ENCODE measurements at places on chromosomes 1 and 21.
A peak's percentile ranks its signal among the peaks of the same experiment; 100 is the strongest.

DNA sequence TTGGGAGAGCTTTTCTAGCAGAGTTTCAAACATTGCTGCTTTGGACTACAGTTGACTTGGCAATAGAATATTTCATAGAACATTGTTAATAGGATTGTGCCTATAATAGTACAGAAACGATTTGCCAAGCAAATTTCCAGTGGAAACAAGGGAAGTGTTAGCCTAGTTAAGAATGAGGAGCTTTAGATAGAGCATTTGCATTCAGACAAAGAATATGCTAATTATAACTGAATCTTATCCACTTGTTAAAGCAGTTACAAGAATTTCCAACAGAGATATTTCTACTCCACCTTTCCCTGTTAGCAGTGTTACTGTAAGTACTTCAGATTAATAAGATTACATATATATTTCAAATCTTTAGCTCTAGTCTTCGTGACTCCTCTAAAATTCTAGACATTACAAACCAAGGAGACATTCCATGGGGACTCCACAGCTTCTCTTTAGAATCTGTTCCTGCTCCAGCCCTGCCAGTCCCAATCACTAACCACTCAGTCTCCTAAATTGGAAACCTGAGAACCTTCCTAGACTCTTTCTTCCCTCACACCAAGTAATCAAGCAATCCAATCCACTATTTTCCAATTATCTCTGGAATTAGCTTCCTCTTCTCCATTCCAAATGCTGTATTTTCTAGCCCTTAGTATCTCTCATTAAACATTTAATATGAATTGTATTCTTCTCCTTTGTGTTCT is 141.8 kb upstream of the PBX1 start:
- DNase-seq: no peak

DNA sequence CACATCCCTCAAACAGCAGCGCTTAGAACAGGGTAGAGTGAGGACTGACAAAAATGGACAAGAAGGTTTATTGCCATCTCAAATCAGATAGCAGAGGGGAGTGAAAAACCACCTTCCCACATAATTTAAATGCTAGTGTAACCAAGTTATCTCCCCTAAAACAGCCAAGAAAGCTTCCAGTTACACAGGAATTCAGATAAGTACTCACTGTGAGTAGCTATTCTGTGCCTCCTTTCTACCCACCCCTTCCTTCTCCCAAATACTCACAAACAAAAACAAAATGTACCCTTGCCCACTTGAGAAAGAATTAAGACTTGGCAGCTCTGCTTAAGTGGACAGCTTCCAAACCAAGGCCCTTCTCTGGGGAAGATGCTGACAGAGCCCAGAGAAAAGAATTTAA is 9.1 kb downstream of the OTUD7B start:
- DNase-seq: no peak

DNA sequence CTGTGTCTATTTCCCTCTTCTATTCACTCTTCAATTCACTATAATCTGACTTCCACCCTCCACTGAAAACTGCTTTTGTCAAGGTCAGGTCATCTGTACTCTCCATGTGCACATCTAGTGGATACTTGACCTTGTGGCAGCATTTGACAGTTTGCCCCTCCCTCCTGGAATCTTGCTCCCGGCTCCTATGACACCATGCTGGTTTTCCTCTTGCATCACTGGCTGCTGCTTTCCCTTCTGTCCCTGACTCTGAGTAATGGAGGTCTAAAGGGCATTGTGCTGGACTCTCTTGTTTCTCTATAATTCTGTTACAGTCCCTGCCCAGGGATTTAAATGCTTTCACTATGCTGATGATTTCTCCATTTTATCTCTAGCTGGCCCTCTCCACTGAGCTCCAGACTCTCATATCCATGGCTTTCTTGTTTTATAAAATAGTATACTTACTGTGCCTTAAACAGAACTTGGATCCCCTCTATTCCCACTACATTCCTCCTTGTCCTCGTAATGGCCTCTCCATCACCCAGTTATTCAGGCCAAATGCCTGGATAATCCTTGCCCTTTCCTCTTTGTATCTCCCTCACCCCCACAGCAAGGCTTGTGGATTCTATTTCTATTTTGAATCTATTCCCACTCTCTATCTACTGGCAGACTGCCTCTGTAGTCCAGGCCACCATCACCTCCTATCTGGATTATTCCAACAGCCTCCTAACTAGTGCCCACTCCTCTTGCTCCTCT is 36.8 kb upstream of the PODN start:
- no peak for DNase-seq

DNA sequence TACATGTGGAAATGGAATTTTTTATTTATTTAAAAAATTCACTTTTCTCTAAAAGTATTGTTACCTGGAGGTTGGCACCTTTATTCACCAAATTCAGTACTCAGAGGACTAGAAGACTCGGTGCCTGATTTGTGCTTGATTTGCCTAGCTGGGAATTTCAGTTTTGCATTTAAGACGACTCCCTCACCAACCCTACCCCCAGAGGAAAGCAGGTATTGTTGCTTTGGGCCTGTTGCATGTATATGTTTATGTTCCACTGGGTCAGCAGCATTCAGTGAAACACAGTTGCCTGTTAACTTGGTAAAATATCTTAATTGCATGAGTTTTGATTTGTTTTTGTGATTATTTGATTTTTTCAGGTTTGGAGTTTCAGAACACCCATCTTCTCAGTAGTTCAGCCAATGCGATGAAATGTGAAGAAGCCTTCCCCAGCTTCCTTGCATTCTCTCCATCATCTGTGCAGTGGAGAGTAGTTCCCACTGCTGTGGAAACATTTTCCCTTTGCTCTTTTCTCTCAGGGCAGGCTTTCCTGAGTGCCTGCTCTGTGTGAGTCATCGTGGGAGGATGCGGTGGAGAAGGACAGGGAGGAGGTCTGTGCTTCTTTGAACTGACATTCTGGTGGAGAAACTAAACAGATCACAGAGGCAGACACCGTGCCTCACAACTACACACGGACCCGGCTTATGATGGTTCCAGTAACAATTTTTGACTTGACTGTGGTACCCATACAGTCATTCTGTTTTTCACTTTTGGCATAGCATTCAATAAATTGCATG is 6.4 kb downstream of the ADARB1 start:
- peak; percentile 69 for DNase-seq

DNA sequence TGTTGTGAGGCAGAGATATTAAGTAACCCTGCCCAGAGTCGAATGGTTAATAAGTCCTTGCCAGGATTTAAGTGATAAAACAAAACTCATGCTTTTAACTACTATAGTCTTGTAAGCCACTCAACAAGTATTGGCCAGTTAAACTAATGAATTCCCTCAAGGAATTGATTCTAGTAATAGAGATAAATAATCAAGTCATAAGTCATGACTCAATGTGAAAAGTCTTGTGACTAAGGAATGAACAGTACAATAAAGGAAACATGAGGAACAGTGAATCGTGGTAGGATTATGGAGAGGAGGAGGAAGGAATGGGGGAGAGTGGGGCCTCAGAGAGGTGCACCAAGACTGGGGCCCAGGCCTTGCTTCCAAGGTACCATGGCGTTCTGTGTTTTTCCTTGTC is 104.7 kb downstream of the FGGY start:
- DNase-seq: no peak

- peak; percentile 73 for DNase-seq
Measured at GRCh38 chr1:228101994-228102790, 933 bp downstream of the C1orf35 start.

GRCh38 chr1:209430821-209431259 is 152.7 kb upstream of the CAMK1G start:
- DNase-seq: no peak

DNA sequence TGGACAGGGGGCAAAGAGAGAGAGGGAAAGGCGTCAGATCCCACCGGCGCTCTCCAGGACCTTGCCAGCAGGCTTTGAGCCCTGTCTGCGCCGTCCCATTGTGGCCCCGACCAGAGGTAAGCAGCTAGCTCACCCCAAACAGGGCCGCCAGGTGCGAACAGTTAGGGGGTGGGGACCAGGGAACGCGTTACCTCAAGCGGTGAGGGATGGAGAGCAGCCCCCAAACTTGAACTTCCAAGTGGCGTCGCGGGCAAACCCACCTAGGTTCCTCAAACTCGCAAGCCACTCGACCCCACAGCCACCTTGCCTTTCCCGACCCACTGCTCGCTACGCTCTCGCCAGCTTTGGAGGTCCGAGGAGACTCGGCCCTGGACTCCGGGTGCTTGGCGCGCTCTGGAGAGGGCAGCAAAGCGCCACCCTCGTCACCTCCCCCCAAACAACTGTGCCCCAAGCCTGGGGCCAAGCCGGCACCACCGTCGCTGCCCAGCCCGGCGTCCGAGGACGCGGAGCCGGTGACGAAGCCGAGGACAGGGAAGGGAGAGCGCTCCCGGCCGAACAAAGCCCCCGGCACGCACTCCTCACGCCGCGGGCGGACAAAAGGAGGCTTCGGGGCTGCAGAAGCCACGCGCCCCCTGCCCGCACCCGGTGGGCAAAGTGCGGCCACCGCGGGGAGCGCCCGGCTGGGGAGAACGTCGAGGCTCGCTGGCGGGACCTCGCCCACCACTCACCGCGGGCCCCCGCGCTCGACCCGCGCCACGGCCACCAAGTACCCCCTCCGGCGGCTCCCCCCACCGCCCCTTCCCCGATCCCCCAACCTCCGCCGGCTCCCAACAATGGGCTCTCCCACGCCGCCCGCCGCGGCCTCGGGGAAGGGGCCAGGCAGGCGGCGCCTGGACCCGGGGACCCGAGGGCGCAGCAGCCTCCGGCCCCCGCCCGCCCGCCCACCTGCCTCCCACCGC is 976 bp downstream of the SSBP3 start:
- DNase-seq: peak; percentile 52

- no peak for DNase-seq
Measured at GRCh38 chr1:54865238-54866073, 21.5 kb downstream of the DHCR24 start.

GRCh38 chr1:174982971-174983689 is 16.6 kb upstream of the CACYBP start:
- no peak for DNase-seq

DNA sequence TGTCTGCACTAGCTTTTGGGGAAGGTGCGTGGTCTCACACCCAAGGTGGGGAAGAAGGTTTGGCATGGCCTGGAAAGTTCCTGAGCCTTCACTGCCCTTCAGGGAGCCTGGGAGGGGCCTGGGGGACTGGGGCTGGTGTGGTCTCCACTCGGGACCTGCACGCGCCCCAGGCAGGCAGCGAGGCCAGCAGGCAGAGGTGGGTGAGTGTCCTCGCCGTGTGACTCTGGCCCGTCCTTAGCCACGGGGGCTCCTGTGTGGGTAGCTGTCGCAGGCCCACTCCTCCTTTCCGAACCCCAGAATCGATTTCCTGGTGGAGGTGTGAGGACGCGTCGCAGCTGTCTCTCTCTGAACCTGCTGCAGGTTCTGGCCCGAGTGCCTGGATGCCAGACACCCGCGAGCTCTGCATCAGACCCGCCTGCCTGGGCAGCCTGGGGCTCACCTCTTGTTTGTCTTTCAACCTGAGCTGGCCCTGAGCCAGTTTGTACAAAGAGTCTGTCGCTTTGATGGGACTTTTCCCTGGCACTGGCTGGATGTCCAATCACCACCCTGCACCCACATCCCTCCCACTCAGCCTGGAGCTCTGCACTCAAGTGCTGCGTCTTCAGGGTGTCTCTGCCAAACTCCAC is 36.0 kb upstream of the SLC19A1 start:
- DNase-seq: no peak

GRCh38 chr1:62090016-62090415 is 104.6 kb upstream of the L1TD1 start:
- DNase-seq: no peak

DNA sequence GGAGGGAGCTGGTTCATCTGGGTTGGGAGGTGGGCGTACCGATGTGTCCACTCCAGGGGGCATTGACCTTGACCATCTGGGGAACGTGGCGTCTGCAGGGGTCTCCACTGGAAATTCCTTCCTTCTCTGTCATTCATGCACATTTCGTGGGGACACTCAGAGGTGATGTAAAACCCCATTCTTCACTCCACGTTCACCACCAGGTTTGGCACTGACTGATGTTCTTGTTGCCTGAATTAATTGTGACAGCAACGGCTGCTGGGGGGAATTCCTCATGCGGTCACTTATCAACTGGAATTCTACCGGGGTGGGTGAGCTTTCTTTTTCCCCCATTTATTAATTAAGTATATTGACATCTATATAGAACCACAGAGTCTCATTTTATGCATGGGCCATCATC is 18.1 kb upstream of the POFUT2 start:
- DNase-seq: no peak

- no peak for DNase-seq
Measured at GRCh38 chr1:193827516-193827915, 641.1 kb upstream of the B3GALT2 start.

GRCh38 chr1:71783071-71783470 is 499.3 kb downstream of the NEGR1 start:
- no peak for DNase-seq

DNA sequence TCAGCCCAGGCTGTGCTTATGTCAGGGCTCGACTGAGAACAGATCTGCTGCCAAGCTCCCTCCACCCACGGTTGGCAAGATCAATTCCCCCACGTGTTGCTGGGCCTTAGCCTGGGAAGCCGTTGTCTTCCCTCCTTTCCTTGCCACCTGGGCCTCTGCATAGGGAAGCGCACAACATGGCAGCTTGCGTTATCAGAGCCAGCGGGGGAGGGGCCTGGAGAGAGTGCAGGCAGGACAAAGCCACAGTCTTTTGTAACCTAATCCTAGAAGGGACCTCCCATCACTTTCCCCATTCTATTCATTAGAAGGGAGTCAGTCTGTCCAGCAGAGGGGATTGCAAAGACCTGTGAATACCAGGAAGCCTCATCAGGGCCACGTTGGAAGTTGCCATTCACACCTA is 17.0 kb upstream of the IGSF21 start:
- no peak for DNase-seq

GRCh38 chr1:52748119-52748518 is 21.9 kb downstream of the ZYG11B start:
- no peak for DNase-seq

GRCh38 chr1:113391649-113392271 is 1.4 kb downstream of the MAGI3 start:
- no peak for DNase-seq

DNA sequence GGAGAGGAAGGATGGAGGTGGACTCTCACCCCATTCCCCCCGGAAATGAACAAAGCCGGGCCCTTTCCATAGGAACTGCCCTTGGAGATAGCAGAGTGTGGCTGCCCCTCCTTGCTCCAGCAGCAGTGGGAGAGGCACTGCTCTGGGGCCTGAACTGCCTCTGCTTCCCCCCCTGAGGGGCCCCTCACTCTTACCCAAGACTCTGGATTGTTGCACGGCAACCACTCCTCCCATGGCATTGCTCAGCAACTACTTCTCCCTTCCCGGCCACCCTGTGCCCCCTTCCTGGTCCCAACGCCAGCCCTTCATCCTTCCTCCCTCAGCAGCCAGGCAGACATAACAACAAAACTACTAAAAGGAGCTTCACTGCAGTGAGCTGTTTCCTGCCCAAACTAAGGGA is 3.0 kb upstream of the ACKR1 start:
- no peak for DNase-seq
